ENCODE measurements at places on chromosomes 3 and 15. TPM values are rescaled to one million over a fixed set of nuclear protein-coding genes. Genes with fewer than 3 reads are reported as not detected.

The GOLGA6D gene
- total RNA-seq: not detected

The ARMC8 gene
- total RNA-seq: 55.0 TPM

The CFAP91 gene
- 4.2 TPM for total RNA-seq

The TRIM42 gene
- not detected for total RNA-seq

The AGBL1 gene
- total RNA-seq: not detected

The EEFSEC gene
- 24.6 TPM for total RNA-seq

The GABRG3 gene
- not detected for total RNA-seq

The GPR62 gene
- total RNA-seq: not detected

The MASP1 gene
- 172 TPM for total RNA-seq

The SEMA3G gene
- total RNA-seq: 8.3 TPM
